NCI-H460 (cell line): ENCODE measurements at places on chromosomes 13 and 19.

- DNase-seq, result no peak
Measured at GRCh38 chr13:66378894-66379293, 851.2 kb downstream of the PCDH9 start.

DNA sequence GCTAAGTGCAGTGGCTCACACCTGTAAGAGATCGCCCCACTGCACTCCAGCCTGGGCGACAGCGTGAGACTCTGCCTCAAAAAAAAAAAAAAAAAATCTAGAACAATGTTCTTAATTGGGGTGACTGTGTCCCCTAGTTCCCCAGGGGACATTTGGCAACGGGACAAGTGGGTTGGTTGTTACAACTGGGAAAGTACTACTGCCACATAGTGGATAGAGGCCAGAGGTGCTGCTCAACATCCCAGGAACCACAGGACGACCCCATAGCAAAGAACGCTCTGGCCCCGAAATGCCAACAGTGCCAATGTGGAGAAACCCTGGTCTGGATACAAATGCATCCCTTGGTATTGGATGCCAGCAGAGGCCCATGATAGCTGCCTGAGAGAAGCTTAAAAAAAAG is 11.8 kb downstream of the NLRP12 start:
- no peak for DNase-seq

GRCh38 chr19:2270157-2270422 is 11.9 kb downstream of the PEAK3 start:
- DNase-seq, result no peak

- no peak for DNase-seq
Measured at GRCh38 chr13:33260168-33261098, 25.1 kb downstream of the STARD13 start.

- DNase-seq, result no peak
Measured at GRCh38 chr13:83204886-83205285, 677.4 kb downstream of the SLITRK1 start.
